ENCODE measurements at places on chromosomes 6 and 20.

DNA sequence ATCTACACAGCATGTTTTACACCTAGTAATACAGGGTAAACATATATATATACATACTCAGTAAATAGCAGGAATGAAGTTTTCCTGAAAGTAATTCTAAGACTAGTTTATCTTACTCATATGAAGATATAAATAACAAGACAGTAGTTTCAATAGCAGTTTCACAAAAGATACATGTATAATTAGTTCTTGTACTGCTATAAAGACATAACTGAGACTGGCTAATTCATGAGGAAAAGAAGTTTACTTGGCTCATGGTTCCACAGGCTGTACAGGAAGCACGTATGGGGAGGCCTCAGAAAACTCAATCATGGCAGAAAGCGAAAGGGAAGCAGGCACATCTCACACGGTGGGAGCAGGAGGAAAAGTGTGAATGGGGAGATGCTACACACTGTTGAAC lies 16.9 kb downstream of the RARS2 start:
- DNase-seq = no peak

DNA sequence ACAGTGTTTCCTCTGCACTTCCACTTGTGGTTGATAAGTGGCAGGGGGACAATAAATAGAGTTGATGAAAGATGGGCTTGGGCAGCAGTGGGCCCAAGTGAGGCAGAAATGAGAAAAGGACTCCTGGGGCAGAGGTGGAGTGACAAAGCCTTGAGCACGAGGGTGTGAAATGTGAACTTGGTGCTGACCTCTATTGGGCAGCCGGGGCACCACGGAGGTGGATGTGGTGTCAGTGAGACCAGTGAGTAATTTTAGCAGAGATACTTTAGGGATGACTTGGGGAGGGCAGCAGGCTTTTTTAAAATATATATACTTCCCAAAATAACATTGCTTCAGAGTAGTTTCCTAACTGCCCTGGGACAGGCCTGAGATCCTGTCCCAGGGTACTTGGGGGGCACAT lies 30.6 kb upstream of the MYLK2 start:
- no peak for DNase-seq

DNA sequence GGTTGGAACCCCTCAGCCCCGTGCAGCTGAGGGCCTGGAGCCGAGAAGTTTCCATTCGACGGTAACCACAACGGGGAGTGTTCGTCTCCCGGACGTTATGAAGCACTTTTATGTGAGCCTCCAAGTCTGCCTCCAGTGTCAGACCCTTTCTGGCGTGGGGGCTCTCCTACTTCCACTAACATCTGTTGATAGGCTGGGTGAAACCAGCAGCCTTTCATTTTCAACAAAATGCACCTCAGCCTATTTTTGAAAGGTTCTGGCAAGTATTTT lies 257.4 kb downstream of the THBS2 start:
- DNase-seq = no peak

- DNase-seq = no peak
Measured at GRCh38 chr6:158631678-158632537, 12.6 kb downstream of the DYNLT1 start.

DNA sequence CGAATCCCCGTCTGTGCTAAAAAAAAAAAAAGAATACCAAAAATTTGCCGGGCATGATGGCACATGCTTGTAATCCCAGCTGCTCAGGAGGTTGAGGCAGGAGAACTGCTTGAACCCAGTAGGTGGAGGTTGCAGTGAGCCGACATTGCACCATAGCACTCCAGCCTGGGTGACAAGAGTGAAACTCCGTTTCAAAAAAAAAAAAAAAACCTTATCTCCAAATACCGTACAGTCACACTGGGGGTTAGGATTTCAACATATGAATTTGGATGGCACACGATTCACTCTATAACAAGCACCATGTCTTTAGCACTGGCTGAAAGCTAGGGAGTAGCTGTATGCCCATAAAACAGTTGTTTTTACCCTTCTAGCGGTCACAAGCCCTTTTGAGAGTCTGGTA lies 3.8 kb downstream of the SMIM13 start:
- no peak for DNase-seq

GRCh38 chr6:31423550-31423949 lies 20.2 kb downstream of the MICA start:
- DNase-seq = no peak

DNA sequence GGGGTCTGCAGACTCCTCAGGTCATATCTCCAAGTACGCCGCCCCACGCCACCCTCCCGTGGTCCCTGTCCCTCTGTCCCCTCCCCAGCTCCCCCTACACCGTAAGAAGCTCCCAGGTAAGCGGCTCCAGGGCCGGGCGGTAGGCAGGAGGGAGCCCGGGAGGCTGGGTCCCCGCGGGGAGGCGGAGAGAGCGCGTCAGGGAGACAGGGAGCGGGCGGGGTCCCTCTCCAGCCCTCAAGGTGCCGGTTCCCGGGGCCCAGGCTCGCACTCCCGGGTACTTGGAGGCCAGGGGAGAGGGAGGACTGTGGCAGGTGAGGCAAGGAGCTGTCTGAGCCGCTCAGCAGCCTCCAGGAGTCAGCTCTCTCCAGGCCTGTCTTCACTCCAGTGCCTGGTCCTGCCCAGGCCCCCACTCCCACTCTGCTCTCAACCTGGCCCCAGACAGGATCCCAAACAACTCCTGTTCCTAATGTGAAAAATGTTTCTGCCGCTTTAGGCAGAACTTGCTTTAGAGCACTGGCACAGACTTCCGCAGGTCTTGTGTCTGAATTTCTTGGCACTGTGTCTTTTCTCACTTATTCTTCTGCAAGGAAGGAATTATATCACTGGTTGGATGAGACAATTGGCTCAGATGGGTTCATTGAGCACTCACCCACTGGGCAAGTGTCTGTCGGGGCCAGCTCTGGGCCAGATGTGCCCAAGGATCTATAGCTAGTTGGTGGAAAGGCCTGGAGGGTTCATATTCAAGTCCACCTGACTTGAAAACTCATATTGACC lies 36.6 kb downstream of the HLA-G start:
- DNase-seq = no peak

GRCh38 chr6:158042245-158042798 lies 60.7 kb downstream of the SYNJ2 start:
- no peak for DNase-seq

GRCh38 chr20:36273414-36274180 lies 32.5 kb upstream of the DLGAP4 start:
- DNase-seq = peak; percentile 30

DNA sequence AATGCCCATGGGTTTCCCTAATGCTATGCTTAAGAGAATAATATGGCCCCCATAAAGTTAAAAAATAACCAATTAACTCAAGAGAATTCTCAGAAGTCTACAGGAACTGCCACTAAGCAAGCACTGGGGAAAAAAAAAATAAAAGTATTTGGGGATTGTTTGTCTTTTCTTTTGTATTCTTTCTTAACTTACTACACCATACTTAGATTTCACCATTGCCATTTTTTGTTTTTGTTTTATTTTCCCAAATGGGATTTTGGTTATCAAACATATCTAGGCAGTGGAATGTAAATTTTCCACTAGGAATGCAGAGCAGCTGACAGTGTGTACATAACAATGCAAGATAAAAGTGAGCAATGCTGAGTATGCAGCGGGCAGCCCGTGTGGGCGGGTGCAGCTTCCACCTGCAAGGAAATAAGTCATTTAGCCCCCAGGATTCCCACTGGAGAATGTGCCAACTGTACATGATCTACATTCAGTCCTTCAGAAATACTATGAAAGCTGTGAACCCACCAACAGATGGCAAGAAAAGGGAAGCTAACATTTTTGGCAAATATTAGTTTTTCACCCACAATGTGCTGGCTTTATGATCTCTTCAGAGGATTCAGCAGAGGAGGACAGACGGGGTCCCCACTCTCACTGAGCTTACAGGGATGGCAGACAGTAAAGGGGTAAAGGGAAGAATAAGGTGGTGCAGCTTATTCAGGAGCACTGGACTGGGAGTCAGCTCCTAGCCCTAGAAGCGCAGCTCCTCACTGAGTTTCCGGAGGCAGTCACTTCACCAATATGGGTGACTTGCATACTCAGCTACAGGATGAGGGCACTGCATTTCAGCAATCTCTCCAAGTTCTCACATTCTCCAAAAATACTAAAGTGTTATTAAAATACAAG lies 44.4 kb downstream of the DCDC2 start:
- DNase-seq = peak; percentile 75

DNA sequence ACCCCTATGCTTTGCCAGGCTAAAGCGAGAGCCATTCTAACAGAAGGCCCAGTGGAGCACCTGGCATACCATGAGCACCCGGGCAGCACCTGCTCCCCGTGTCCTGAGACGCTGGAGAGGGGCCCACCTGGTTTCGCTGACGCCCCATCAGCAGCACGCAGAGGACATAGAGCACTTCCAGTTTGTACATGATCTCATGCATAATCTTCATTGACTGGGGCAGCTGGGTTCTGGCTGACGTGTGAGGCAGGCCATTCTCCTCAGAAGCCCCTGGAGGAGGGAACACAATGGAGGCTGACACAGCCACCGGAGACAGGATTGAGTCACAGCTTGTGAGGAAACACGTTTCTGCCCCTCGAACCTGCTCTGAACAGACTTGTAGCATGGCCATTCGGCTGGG lies 65.4 kb downstream of the MYH7B start:
- no peak for DNase-seq

GRCh38 chr6:154754152-154754551 lies 20.9 kb downstream of the SCAF8 start:
- no peak for DNase-seq

DNA sequence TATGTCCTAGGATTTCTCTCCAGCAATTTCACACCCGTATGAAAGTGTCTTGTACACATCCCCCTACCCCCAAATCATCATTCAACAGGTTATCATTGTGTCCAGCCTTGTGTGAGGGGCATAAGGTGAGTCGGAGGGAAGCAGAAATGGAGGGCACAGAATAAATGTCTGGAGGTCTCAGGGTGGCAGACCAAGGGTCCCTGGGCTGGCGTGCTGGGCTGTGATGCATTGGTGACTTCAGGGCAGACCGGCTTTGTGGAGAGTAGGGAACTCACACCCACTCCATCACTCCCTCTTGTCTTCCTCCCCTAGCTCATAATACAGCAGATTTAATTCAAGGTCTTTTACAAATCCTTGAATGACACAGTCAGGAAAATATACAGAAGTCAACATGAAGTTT lies 191.7 kb upstream of the PMEPA1 start:
- DNase-seq = no peak

Data from A673 (cell line).